ENCODE measurements at places on chromosomes 2 and 18.

DNA sequence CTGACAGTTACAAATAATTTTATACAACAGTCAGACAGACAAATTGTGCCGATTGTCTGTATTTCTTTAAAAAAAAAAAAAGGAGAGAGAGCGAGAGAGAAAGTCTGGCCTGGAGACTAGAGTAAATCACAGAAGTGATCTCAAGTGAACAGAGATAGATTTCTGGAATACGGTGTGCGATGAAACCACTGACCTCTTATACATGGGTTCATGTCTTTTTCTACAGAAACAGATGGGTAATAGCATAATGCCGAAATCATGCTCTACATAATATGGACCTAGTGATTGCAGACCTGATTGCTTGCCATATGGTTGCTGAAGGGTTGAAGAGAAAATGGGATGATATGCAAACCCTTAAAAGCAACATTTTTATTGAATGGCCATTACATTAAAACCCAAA is 403.3 kb upstream of the FANCL start:
- DNase-seq, result no peak

- DNase-seq, result no peak
These were observed 10.1 kb downstream of the TWIST2 start for GRCh38 chr2:238857959-238858358.

DNA sequence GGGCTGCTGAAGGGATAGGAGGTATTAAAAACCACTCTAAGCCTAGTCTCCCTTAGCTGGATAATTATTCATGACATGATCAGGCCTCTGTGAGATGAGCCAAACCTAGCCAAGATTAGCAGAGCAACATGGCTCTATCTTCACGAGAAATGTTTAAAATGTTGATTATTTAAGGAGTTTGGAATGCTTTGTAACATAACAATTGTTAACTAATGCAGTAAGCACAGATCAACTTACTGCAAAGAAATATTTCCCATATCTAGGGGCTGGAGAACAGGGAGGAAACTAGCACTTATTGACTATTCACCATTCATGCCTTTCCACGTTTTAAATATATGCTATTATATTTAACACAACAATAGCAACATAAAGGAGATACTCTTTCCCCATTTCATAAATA is 833.7 kb upstream of the CHAC2 start:
- DNase-seq, result peak; percentile 69

DNA sequence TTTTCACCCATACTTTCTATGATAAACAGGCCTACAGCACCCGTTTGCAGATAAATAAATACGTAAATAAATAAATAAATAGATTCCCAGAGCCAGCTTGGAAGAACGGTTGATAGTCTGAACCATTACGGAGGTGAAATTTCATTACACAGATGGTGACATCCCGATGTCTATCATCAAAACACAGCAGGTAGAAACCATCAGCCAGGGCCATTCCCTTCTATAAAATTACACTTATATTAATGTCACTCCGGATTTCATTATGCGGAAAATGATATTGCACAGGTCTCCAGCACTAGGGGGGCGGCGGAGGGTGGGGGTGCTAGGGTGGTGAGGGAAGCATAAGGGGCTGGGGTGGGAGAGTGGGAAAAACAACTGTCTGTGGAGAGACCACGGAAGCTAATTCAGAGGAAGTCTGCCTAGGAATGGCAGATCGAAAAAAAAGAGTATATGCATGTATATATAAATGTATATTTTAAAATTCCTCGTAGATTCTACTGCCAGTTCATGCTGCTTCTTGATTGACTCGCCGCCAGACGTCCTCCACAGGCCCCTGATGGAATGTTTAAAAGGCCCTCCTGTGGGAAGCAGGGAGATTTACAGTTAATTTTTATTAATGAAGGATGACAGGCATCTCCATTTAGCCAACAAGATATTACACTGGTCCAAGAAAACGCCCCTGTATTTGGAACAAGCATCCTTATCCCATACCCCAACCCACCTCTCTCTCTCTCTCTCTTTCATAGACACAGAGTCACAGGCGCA is 1906.0 kb upstream of the PIK3C3 start:
- no peak for DNase-seq

- no peak for DNase-seq
These were observed 59.2 kb downstream of the PIEZO2 start for GRCh38 chr18:11089931-11090715.

GRCh38 chr2:231546014-231546715 is 15.9 kb upstream of the NMUR1 start:
- no peak for DNase-seq

- DNase-seq, result no peak
These were observed 215.4 kb downstream of the ZBTB7C start for GRCh38 chr18:48193521-48194492.

DNA sequence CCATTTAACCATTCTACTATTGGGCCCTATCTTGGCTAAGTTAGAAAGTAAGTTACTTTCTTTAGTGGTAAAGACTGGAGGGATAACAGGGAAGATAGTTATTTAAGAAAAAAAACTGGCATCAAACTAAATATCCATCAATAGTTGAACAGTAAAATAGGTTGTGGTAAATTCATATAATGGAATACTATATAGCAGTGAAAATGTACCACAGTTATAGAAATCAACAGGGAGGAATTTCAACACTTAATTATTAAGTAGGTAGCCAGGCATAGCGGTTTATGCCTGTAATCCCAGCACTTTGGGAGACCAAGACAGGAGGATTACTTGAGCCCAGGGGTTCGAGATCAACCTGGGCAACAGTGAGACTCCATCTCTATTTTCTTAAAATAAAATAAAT is 3.1 kb upstream of the SPAST start:
- DNase-seq, result no peak

DNA sequence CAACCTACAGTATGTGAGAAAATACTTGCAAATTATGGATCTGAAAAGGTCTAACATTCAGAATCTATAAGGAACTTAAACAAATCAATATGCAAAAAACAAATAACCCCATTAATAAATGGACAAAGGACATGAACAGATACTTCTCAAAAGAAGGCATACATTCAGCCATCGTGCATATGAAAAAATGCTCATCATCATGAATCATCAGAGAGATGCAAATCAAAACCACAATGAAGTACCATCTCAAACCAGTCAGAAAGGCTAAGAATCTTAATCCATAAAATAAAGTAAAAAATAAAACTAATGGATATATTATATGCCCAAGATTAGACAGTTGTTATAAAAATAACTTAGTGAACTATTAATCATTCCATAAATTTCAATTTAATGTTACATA is 154.0 kb downstream of the CALCRL start:
- DNase-seq, result no peak

DNA sequence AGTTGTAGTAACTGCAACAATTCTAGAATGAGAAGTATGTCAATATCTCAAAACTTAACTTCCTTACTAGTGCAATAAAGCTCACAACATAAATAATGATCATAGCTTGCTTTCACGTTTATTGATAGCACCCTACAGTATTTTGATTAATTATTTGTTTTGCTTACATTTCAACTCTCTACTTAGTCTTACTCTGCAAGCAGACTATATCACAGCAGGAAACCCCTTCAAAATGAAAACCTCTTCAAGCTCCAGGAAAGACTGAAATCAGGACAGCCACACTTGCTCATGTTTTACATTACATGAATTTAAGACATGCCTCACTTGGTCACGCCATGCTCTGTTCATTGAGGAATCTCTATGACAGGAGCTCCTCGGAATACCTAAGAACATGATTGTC is 3.3 kb downstream of the OLA1 start:
- DNase-seq, result no peak

GRCh38 chr2:120486946-120487345 is 141.0 kb downstream of the INHBB start:
- peak; percentile 10 for DNase-seq

GRCh38 chr2:240814946-240815760 is 4.9 kb downstream of the KIF1A start:
- no peak for DNase-seq

DNA sequence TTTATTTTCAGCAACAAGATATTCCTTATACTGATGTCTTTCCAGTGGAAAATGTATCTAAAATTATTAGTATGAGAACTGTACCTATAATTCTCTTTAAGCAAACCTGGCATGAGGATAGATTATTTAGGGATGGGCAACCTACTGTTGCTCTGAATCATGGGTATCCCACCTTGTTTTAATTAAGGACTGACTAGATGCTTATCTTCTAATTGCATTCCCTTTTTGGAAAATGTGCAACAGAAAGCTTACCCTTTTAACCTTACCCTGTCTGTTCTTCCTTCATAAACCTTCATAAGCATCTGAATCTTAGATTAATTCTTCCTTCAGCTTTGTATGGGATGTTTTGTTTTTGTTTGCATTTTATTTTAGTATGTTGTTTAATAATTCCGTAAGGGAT is 110.3 kb downstream of the TAF4B start:
- no peak for DNase-seq

- DNase-seq, result peak; percentile 16
These were observed 21.6 kb downstream of the METAP1D start for GRCh38 chr2:172021074-172021931.

- DNase-seq, result peak; percentile 2
These were observed 327.6 kb downstream of the RDH14 start for GRCh38 chr2:18232731-18233438.

GRCh38 chr18:54396760-54397159 is 39.1 kb downstream of the C18orf54 start:
- DNase-seq, result no peak

DNA sequence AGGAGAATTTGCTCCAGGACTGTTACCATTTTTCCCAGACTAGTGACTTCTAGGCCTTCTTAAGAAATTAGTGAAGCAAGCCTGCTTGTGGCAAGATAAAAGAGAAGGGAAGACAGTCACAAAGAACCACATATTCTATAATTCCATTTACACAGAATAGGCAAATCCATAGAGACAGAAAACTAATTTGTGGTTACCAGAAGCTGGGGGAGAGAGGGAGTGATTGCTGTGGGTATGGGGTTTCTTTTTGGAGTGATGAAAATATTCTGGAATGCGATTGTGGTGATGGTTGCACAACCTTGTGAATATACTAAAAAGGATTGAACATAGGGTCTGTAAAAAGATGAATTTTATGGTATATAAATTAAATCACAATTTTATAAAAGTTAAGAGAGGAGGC is 37.5 kb upstream of the SIX2 start:
- no peak for DNase-seq

DNA sequence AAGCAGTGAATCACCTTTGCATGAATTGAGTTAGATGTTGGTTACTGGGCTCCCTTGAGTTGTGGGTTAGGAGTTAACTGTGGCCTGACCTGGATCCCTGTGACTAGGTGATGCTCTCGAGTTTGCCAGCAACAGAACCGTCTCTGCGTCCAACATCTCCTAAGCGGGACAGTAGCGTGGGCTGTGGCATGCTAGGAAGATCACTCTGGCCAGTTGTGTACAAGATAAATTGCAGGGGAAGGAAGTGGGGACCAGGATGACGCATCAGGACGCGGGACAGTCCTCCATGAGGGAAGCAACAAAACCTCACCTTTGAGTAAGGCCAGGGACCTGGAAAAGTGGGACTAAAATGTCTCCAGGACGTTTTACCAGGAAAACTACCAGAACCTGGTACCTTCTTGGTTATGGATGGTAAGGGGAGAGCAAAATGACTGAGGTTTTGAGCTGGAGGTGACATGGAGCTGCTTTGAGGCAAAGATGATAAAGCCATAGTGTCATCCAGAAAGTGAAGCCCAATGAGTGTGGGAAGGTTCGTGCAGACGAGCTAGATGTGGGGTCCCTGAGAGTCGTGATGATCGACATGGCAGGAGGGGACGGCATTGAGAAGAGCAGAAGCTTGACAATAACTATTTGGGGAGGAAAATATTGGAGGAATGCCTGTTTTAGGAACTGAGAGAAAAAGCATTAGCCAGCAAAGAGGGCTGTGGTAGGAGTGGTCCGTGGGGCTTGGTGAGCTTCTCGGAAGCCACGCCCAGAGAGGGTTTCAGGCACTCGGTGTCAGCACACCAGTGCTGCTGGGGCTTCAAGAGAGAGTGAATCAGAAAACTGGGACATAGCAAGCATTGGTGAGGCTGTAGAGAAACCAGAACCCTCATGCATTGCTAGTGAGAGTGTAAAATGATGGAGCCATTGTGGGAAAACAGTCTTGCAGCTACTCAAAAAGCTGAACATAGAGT is 95.1 kb downstream of the SMAD7 start:
- no peak for DNase-seq

- peak; percentile 12 for DNase-seq
These were observed 67.1 kb downstream of the BAZ2B start for GRCh38 chr2:159549234-159549633.

- DNase-seq, result peak; percentile 72
These were observed 14.4 kb upstream of the STAT4 start for GRCh38 chr2:191165176-191165643.

DNA sequence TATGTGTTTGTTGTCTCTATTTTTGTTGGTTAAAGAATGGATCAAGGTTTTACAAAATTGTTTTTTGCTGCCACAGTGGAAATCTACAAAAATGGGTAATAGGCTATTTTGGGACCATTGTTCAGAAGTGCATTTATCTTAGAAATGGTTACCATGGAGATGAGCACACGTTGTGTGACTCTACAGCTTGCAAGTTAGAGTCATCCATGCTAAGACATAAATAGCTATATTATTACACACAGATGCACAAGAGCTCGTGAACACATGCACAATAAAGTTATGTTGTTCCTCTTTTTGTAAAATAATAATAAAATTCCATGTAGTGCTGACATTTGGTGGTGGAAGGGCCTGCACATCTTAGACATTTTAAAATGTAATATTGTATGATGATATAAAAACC is 15.5 kb upstream of the DUSP19 start:
- DNase-seq, result peak; percentile 85

DNA sequence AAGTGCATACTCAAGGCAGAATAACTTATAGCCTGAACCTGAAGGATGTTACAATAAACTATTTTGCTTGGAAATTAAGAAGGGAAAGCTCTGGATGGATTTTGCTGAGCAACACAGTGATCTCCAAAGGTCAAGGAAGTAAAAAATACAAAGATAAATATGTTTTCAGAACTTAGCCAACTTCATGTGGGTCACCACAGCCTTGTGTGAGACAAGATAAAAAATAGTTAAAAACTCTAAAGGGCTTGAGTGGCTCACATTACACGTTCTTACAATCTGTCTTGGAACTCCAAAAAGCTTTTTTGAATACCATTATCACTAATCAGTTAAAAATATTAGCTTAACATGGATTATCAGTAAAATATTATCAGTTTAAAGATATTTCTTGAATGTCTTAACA is 28.9 kb upstream of the MTX2 start:
- DNase-seq, result no peak

DNA sequence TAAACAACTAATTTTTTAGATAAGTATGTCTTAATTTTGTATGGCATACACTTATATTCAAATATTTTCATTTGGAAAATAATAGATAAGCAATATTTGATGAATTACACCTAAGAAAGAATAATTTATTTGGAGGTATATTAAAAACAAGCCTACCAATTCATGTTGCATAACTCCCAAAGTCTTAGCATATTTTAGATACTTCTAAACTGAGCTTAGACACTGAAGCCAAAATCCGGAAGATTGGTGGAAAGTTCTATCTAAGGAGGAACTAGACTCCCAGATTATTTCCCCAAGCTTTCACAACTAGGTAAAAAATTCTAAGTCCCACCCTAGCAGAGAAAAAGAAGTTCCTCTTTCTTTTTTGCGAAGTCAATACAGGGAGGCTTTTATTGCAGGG is 221.0 kb upstream of the MMADHC start:
- DNase-seq, result no peak

DNA sequence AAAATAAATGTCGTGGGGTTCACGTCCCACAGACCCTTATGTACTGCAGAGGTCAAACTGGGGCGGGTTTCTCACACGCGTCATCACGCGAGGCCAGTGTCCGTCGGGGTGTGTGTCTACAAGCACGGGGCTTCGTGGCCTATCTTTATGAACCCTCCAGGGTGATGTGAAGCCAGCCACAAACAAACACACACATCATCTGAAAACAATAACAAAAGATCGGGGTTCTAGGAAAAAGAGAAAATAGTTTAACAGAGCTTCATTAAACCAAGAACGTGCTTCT is 23.3 kb downstream of the LDLRAD4 start:
- DNase-seq, result no peak

Measured in IMR-90 (cell line).